Neural progenitor cell (in vitro differentiated cells): ENCODE measurements at places on chromosomes 7 and 10. TPM values are rescaled to one million over a fixed set of nuclear protein-coding genes. Genes with fewer than 3 reads are reported as not detected.

DNA sequence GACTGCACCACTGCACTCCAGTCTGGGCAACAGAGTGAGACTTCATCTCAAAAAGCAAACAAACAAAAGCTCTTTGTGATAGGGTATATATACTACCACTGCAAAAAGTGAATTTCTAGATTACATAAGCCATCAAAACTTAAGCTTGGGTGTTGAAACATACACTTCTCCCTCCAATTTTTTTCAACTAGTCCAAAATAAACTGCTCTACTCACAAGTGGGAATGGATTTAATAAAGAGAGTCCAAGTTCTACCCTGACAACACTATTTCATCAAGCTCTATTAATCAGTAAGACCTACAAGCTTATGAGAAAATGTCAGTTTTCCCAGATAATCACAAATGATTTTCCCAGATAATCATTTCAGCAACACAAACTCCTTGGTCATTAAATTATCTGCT is 82.7 kb downstream of the NT5C2 start:
- DNase-seq, result no peak

DNA sequence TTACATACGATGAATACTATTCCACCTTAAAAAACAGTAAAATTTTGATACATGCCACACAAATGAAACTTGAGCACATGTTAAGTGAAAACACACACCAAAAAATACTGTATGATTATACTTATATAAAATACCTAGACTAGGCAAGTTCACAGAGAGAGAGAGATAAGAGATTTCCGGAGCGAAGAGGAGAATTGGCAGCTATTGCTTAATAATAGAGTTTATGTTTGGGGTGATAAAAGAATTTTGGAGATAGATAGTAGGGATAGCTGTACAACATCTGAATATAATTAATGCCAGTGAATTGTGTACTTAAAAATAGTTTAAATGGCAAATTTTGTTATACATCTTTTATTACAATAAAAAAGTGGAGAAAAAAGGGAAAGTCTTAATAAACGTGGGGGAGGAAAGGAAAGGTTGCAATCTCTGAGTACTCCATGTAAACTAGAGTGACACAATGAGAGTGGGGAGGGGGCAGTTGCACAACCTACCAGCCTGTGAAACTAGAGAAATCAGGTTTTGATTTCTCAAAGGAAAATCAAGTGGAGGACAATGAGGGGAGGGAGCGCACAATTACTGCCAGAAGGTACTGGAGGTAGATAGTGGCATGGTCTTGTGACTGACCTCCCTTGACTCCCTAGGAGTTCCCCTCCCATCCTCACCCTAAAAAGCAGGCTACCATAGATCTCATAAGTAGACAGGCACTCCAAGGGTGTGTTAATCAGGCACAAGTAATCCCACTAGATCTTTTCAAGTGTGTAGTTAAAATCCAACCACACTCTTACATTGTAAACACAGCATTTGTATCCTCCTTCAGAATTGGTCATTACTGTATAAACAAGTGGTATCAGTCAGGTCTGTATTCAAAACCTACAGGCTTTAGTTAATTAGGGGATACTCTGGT is 31.6 kb upstream of the ANK3 start:
- DNase-seq, result no peak

DNA sequence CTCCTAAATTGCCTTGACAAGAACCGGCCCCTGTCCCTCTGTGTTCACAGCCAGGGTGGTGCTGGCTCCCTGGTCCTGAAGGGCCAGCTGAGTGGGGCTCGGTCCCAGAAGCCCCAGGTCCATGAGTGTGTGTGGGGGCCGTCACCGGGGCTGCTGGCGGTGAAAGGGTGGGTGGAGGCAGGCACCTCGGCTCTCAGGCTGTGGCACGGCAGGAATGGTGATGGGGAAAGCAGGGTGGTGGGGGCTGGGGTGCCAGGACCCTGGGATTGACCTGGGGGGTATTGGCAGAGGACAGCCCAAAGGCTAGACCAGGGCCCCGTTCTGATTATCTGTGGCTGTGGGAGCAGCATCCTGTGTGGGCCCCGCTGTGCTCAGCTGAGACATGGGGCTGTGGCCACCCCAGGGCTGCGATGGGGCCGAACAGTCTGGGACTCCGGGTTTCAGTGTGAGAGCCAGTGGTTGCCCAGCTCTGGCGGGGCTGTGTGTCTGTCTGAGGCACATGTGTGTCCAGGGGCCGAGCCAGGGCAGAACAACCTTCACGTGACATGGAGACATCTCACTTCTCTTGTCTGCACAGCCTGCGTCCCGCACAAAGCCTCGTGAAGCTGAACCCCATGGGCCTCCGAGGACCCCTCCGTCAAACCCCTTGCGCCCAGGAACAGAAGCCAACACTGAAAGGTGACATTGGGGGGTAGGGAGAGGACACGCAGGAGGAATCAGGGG is 144.2 kb downstream of the ELFN1 start:
- DNase-seq, result no peak

Gene SLC18A3
- total RNA-seq, result not detected in 2 replicates

Gene RBM48
- total RNA-seq, result 13.5 and 22.8 TPM in 2 replicates

GRCh38 chr7:53768186-53768585 is 732.8 kb downstream of the POM121L12 start:
- no peak for DNase-seq

DNA sequence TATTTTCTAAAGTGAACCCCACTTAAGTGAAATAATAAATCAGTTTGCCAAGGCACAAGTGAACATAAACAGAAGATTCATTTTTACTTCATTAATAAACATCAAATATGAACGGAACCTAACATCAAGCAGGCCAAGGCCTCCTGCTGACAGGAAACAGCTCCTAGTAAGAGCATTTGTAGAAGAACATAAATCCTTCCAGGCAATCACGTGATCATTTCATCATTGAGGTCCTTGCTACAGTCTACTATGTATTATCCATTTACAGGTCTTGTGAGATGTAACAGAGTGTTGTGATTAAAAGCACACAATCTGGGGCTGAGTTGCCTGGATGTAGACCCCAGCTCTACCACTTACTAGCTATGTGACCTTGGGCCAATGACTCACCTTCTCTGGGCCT is 70.6 kb downstream of the CALD1 start:
- no peak for DNase-seq

DNA sequence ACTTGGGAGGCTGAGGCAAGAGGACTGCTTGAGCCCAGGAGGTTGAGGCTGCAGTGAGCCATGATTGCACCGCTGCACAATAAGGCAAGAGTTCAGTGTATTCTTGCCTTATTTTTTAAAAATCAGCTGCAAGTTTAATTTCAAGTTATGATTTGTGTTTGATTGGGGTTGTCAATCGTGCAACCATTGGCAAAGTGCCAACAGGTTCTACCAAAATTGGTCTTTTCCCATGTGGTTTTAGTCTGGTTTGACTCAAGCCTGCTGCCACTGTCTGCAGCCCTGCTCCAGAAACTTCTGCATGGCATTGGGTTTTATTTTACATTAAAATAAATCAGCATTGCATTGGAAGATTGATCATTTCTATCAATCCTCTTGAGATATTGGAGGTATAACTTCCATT is 72.7 kb downstream of the PTPRE start:
- no peak for DNase-seq

Gene BMPR1A
- total RNA-seq, result 60.8 and 76.2 TPM in 2 replicates
